ENCODE measurements at places on chromosomes 2 and 18. TPM values are rescaled to one million over a fixed set of nuclear protein-coding genes. Genes with fewer than 3 reads are reported as not detected.

SLC40A1 gene
- polyA plus RNA-seq = 65.5 TPM

GKN2 gene
- polyA plus RNA-seq = 28.0 TPM

LIMS2 gene
- 33.0 TPM for polyA plus RNA-seq

AQP12A gene
- not detected for polyA plus RNA-seq

PARD3B gene
- polyA plus RNA-seq = 1.8 TPM

PTPRN gene
- 1.1 TPM for polyA plus RNA-seq

CNDP2 gene
- 132 TPM for polyA plus RNA-seq

CHST9 gene
- polyA plus RNA-seq = 1.5 TPM

CCDC74A gene
- polyA plus RNA-seq = 2.5 TPM

AQP12B gene
- polyA plus RNA-seq = 0.46 TPM

TRIB2 gene
- polyA plus RNA-seq = 33.6 TPM

PLEK gene
- polyA plus RNA-seq = 3.8 TPM

SIX3 gene
- polyA plus RNA-seq = not detected

PAX3 gene
- polyA plus RNA-seq = not detected

ACP1 gene
- 123 TPM for polyA plus RNA-seq

EPAS1 gene
- polyA plus RNA-seq = 82.6 TPM

ANKRD12 gene
- 10.0 TPM for polyA plus RNA-seq

CHMP1B gene
- polyA plus RNA-seq = 42.0 TPM

SLC11A1 gene
- polyA plus RNA-seq = 4.7 TPM

KIF1A gene
- polyA plus RNA-seq = 0.63 TPM

SNORC gene
- polyA plus RNA-seq = 6.3 TPM

KLF11 gene
- 4.2 TPM for polyA plus RNA-seq

LINC00305 gene
- polyA plus RNA-seq = not detected

Measured in stomach (tissue), 19 donors.